ENCODE measurements at places on chromosomes 16 and 17. TPM values are rescaled to one million over a fixed set of nuclear protein-coding genes. Genes with fewer than 3 reads are reported as not detected.

MT1A gene
- 6.5 TPM for total RNA-seq

SLC12A3 gene
- not detected for total RNA-seq

DNA sequence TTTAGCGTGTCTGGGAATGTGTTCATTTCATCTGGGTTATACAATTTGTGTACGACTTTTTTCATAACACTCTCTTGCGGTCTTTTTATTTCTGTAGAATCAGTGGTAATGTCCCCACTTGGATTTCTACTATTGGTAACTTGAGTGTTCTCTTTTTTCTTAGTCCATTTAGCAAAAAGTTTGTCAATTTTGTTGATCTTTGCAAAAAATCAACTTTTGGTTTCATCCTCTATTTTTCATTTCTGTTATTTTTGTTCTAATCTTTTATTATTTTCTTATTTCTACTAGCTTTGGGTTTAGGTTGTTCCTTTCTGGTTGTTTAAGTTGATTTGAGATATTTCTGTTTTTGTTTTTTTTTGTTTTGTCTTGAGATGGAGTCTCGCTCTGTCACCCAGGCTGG lies 7.7 kb upstream of the SLC22A31 start:
- DNase-seq, result no peak

GRCh38 chr17:2903193-2903974 lies 107.1 kb downstream of the RAP1GAP2 start:
- no peak for DNase-seq

GRCh38 chr16:52633230-52633629 lies 86.3 kb upstream of the TOX3 start:
- DNase-seq, result no peak

DNA sequence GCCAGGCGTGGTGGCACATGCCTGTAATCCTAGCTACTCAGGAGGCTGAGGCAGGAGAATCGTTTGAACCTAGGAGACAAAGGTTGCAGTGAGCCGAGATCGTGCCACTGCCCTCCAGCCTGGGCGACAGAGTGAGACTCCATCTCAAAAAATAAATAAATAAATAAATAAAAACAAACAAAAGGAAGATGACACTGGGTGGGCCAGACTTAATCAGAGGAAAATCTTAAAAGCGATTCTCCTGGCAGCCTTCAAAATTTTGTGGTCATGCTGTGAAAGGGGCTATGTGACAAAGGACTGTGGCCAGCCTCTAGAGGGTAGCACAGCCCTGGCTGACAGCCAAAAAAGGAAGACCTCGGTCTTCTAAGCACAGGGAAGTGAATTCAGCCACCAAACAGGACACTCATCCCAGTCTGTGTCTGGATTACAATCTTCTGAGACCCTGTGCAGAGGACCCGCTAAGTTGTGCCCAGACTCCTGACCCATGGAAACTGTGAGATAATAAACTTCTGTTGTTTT lies 391.1 kb downstream of the CNTNAP4 start:
- no peak for DNase-seq

DNA sequence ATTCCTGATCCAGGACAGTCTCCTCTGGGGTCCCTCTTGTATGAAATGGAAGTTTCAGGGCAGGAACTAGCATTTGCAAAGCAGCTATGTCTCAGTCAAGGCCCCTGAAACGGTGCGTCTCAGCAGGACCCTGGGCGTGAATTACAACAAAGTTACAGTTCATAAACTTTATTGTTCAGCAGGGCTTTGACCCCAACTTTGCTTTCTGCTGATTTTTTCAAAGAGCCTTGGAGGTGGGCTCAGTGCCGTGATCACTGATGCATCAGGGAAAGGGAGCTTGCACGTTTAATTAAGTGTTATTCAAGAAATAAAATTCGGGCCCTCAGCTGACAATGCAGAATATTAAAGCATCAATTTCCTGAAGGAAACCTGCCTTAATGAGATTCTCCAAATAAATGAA lies 260.1 kb upstream of the C16orf82 start:
- DNase-seq, result no peak

DNA sequence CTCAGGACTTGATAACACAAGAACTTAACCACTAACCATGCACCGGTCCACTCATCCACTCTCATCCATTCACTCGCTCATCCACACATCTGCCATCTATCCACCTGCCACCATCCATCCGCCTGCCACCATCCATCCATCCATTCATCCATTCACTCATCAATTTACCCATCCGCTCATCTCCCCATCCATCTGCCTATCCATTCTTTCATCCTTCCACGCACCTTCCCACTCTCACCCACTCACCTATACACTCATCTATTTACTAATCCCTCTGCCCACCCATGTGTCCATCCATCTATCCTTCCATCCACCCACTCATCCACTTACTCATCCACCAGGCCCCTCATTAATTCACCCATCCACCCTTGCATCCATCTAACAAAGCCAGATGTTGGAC lies 131.0 kb downstream of the MRM1 start:
- no peak for DNase-seq

DNA sequence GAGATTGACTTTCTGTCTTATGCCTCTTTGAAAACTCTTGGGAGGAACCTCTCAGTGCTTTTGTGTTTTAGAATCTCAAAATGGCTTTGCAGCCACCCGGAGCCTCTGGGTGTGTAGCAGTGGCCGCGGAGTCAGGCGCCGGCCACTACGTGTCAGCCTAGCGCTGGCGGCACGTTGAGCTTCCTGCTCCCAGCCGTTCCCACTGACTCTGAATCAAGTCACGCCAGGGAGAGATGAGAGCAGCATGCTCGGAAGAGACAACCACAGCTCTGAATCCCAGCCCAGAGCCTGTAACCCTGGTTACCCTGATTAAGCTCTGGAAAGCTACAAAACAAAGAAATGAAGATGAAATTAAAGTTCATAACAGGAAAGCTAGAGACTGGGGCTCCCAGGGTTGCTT lies 97.4 kb upstream of the CACNG5 start:
- no peak for DNase-seq

Measured in thoracic aorta (tissue), 2 donors.